ENCODE measurements at places on chromosomes 12 and 14. TPM values are rescaled to one million over a fixed set of nuclear protein-coding genes. Genes with fewer than 3 reads are reported as not detected.

The C12orf60 gene
- total RNA-seq, result 0.59 TPM

- H3K27ac ChIP-seq, result no peak overlapping the region
- H3K27me3 ChIP-seq, result no peaks in the 10 kb centered on the region
- DNase-seq, result no peak
- no peaks in the 10 kb centered on the region for H3K4me1 ChIP-seq
- no peak overlapping the region for H3K4me3 ChIP-seq
These were observed 22.6 kb downstream of the IFNG-AS1 start for GRCh38 chr12:68011882-68012207.

- H3K4me3 ChIP-seq, result no peak overlapping the region
- H3K27ac ChIP-seq, result no peak overlapping the region
- peaks cover 10% of the 10 kb centered on the region for H3K4me1 ChIP-seq
- no peaks in the 10 kb centered on the region for H3K27me3 ChIP-seq
These were observed 79.2 kb downstream of the TBC1D30 start for GRCh38 chr12:64903479-64904152.

DNA sequence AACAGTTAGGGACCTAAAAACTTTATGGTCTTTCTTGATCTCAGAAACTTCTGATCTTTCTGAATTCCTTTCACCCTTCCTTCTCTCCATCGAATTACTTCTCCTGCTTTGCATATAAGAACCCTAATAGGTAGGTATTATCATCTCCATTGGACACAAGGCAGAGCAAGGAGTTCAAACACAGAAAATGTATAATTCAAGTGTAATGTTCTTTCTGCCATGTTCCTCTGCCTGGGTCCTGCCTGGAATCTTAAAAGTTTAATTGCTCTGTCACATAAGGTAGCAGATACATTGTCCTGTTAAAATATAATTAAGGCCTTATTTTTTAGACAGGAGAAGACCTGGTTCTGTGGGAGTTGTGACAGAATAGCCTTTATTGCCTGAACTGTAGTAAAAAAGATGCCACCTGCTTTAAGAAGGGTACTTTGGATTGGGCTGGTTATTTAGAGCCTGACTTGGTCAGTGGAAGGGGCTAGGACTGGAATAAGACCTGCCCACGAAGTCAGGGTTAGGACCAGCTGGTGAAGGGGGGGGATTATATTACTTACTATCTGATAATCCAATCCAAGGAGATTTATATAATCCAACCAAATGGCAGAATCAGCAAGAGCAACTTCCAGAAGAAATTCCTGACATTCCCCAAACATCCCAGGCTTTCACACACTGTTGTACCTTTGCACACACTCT is 10.4 kb downstream of the G2E3 start:
- no peak for DNase-seq
- peaks cover 17% of the 10 kb centered on the region for H3K4me1 ChIP-seq
- H3K36me3 ChIP-seq, result no peaks in the 10 kb centered on the region

The PZP gene
- total RNA-seq, result not detected

GRCh38 chr14:68897559-68898155 is 81.4 kb downstream of the ACTN1 start:
- H3K36me3 ChIP-seq, result peaks cover 97% of the 10 kb centered on the region
- peak; percentile 72 for DNase-seq
- H3K27ac ChIP-seq, result peak overlapping the region; percentile 26
- no peaks in the 10 kb centered on the region for H3K27me3 ChIP-seq
- H3K4me3 ChIP-seq, result no peak overlapping the region

GRCh38 chr14:49999146-49999761 is 106.4 kb downstream of the ARF6 start:
- H3K4me1 ChIP-seq, result peaks cover 67% of the 10 kb centered on the region
- H3K36me3 ChIP-seq, result no peaks in the 10 kb centered on the region
- no peak overlapping the region for H3K4me3 ChIP-seq
- H3K27me3 ChIP-seq, result no peaks in the 10 kb centered on the region
- DNase-seq, result peak; percentile 95

DNA sequence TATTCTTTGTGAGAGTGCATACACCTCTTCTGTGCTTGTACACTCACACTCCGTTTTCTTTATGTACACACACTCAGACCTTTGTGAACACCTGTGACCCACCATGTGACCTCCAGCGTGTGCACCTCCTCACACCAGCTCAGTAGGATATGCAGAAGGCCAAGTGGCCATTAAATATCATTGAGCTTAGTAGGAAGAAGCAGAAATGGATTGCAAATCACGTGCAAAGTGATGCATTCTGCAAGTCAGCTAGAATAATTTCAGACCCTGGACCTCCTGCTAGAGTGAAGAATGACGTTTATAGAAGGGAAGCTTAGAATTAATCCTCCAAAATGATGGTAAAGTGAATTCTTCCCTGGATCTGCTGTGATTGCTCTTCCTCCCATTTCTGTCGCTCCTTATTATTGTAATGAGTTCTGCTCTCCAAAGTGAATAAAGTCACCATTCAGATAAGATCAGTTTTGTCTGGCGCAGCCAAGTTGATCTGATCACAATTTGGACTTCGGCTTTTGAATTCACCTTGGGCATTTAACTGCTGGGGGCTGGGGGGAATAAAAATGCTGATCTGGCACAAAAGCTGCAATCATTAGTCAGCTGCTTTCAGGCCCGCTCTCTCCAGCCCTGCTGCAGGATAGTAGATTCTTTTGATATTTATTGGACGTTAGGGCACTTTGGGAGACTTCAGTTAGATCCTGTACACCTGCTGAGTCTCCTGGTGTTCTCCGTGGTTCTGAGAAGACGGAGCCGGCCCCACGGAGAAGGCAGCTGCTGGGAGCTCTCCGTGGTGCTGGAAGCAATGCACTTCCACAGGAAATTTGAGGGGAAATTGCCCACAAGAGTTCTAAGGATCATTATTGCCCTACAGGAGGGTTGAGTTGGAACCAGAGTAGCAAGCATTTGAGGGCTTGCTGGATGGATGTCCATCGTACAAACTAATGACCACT is 12.4 kb upstream of the NRXN3 start:
- no peaks in the 10 kb centered on the region for H3K27me3 ChIP-seq
- no peak overlapping the region for H3K27ac ChIP-seq
- H3K4me3 ChIP-seq, result no peak overlapping the region
- no peaks in the 10 kb centered on the region for H3K36me3 ChIP-seq
- no peaks in the 10 kb centered on the region for H3K4me1 ChIP-seq
- no peak for DNase-seq

The UBE2N gene
- total RNA-seq, result 53.0 TPM

DNA sequence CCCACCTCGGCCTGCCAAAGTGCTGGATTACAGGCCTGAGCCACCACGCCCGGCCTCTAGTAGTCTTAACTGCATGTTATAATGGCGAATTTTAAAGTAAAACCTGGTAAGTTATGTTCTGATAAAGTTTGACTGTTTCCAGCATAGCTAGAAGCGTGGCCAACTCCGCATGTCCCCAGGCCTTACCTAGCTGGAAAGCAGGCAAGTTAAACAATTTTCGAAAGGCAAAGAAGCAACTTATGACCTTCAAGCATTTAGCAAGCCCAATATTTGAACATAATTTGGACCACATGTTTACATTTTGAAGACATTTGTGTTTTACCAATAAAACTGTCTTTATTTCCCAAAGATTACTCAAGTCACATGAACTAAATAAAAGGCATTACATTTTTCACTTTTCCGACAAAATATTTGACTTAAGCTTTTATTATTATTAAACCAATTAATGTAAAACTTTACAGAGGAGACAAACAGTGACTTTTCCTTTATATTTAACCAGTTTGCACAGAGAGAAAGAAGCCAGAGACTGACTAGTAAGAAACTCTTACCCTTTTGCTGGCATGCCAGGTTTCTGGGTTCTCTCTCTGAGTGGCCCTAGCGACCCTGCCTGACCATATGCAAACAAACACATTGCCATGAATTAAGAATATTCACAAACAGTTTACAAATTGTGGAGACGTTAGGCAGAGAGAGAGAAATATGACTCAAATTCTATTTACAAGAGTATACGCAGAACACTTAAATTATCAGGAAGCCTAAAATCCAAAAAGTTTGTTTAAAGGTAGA is 106.3 kb downstream of the RIN3 start:
- DNase-seq, result no peak
- H3K27me3 ChIP-seq, result no peaks in the 10 kb centered on the region
- H3K36me3 ChIP-seq, result peaks cover 16% of the 10 kb centered on the region
- H3K4me3 ChIP-seq, result no peak overlapping the region
- no peak overlapping the region for H3K27ac ChIP-seq

The FAM181A gene
- total RNA-seq, result not detected

GRCh38 chr14:36224176-36224575 is 47.7 kb upstream of the PTCSC3 start:
- no peak overlapping the region for H3K4me3 ChIP-seq
- no peaks in the 10 kb centered on the region for H3K36me3 ChIP-seq
- no peak overlapping the region for H3K27ac ChIP-seq
- no peaks in the 10 kb centered on the region for H3K4me1 ChIP-seq
- H3K27me3 ChIP-seq, result no peaks in the 10 kb centered on the region

DNA sequence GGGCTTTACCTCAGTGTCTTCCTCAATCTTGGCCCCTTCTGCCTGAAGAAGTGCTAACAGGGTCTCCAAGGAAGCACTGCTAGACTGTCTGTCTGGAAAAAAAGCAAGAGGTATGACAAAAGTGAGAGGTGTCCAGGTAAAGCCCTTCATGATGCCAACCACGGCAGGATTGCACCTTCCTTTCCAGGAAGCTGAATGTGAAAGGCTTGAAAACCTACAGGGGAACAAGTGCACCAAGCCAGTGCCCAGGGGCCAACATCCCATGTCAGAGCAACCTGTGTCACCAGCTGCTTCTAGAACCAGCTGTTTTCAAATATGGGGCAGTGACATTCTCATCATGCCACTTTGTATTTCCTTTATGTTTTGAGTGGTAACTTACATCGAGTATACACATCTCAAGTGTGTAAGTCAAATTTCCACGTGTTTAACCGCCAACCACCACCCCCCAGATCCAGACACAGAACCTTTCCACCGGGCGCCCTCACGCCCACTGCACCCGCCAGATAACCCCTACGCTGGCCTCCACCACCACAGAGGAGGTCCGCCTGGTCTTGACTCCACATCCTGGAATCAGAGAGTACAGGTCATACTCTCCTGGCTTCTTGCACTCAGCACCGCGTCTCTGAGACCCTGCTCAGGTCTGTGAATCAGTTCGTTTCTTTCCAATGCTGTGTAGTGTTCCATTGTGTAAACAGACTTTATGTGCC is 27.3 kb downstream of the VPS37B start:
- H3K36me3 ChIP-seq, result peaks cover 48% of the 10 kb centered on the region
- H3K4me3 ChIP-seq, result no peak overlapping the region
- peaks cover 12% of the 10 kb centered on the region for H3K4me1 ChIP-seq
- DNase-seq, result no peak

DNA sequence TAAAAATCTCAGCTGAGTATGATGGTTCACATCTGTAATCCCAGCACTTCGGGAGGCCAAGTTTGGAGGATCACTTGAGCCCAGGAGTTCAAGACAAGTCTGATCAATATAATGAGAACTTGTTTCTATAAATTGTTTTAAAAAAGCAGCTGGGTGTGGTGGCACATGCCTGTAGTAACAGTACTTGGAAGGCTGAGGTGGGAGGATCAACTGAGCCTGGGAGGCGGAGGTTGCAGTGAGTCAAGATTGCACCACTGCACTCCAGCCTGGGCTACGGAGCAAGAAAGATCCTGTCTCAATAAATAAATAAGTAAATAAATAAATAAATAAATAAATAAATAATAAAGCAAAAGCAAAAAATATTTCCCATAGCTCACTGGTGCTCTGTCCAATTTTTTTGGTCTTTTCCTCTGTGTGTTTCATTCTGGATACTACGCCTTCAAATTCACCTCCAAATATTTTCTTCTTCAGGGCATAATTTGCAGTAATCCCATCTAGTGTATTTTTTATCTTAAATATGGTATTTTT is 32.7 kb upstream of the SNX6 start:
- no peak overlapping the region for H3K27ac ChIP-seq
- H3K36me3 ChIP-seq, result no peaks in the 10 kb centered on the region

The LTB4R gene
- 1.8 TPM for total RNA-seq

The PLEKHG7 gene
- not detected for total RNA-seq

The TMTC3 gene
- 46.3 TPM for total RNA-seq

The DYRK2 gene
- total RNA-seq, result 43.4 TPM
